ENCODE measurements at places on chromosomes 4 and X.

- DNase-seq: no peak
Observed at GRCh38 chr4:74754218-74754617, 40.1 kb downstream of the BTC start.

- DNase-seq: no peak
Observed at GRCh38 chr4:98746530-98746929, 88.1 kb upstream of the TSPAN5 start.

DNA sequence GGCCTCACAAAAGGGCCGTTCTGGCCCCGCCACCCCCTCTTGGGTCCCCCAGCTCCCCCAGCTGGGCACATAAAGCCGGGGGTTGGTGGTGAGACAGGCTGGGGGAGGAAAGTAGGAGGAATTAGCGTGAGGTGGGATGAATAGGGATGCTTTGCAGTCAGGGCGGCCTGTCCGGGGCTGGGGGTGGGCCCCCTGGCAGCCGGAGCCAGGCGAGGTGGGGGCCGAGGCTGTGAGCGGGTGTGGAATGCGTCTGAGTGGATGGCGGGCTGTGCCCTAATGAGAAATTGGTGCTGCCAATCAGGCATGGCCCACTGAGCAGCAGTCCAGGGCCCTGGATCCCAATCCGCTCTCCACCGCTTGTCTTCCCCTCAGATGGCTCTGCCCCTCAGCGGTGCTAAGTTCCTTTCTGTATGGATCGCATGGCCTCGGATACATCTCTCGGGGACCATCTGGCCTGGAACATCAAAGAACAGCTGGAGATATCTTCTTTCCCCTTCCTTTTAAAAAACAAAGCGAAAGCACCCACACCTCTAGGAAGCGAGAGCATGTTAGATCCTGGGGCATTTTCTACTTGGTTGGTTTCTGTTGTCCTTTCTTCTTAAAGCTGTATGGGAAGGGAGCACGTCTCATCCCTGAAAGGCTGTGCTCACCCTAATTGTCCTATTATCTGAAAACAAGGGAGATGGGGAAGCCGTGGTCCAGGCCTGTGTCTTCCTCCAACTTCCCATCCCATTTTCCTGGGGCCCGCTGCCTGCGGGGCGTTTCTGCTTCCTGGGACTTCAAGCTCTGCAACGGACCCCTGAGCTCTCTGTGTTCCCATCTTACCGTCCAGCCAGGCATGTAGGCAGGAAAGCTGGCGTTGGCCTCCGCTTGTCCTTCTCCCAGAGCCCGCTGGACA, 106.9 kb downstream of the SORCS2 start:
- no peak for DNase-seq

GRCh38 chrX:79412972-79413371, 45.8 kb upstream of the ITM2A start:
- no peak for DNase-seq

- DNase-seq: no peak
Observed at GRCh38 chrX:149758068-149758714, 15.7 kb upstream of the HSFX1 start.

DNA sequence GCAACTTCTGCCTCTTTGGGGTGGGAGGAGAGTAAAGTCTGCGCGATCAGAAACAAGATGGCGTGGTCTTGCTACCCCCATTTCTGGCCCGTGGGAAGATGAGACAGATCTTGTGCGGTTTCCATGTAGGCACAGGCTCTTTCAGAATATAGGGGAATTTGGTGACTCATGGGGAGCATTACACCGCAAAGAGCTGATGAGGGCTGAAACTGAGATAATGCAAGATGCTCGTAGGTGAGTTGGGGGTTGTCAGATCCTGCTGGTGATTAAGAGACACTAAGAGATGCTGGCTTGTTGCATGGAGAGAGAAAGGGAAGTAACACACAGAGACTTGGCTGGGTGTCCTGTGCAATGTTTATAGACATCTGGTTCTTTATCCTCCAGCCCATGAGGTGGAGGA, 1.5 kb downstream of the EVC start:
- no peak for DNase-seq

DNA sequence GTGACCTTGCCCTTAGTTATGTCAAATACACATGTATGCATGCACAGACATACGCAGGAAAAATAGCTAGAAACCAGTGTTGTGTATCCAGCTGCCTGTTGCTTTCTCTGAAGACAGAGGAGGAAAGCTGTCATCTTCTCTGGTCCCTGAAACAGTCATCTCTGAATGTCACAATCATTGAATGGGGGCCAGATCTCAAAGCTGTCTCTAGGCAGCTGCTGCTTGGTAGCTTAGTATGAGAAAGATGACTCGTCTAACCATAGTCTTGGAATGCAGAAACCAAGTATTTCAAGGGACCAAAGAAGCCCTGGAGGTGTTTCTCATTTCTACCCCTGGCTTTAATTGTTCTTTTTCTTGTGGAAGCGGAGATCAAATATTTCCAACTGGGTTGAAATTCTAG, 4.0 kb downstream of the GRIA3 start:
- no peak for DNase-seq

- DNase-seq: peak; percentile 96
Observed at GRCh38 chr4:183444214-183445096, at the start of gene CDKN2AIP. Gene CDKN2AIP (plus strand): TSS chr4:183444636. CDS start chr4:183444798, 162 bp downstream.

DNA sequence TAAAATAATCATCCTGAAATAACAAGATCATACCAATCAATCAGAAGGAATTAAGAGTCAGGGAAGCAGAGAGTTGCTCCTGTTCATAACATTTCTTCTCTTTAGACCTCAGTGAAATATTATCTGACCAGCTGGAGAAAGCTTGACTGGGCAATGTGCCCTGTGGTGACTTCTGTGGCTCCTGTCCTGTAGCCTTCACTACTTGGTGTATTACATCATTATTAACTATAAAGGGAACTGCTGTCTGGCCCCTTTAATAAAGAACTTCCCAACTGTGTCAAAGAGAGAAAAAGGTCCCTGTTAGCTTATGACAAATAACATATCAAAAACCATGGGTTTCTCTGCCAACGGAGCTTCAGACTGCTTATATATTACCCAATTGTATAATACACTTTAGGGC, 18.0 kb downstream of the OPHN1 start:
- DNase-seq: peak; percentile 48

GRCh38 chrX:99798936-99799335, 611.1 kb downstream of the PCDH19 start:
- no peak for DNase-seq

DNA sequence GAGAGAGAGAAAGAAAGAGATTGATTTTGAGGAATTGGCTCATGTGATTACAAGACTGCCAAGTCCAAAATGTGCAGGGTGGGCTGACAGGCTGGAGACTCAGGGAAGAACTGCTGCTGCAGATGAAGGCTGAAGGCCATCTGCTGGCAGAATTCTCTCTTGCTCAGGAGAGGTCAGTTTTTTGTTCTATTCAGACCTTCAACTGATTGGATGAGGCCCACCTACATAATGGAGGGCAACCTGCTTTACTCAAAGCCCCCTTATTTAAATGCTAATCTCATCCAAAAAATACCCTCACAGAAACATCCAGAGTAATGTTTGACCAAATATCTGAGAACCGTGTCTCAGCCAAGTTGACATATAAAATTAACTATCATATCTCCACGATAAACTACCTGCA, 38.2 kb upstream of the MAMLD1 start:
- DNase-seq: no peak

DNA sequence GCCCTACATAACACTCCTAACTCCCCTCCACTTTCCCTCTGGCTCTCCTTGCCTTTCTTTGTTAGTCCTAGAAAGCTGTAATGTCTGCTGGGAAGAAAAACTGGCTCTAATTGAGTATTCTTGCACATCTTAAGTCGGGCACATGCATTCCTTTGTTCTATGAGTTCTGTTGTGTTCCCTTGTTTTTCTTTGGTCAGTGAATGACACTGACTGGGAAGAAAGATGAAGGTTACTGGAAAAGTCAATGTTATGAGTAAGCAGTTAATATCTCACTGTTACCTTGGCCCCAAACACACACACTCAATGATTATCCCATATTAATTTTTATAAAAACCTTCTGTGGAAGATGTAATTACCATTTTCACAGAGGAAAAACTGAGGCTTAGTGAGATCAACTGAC, 215.9 kb downstream of the SOWAHB start:
- DNase-seq: no peak

GRCh38 chrX:14865201-14865600, 7.7 kb downstream of the FANCB start:
- no peak for DNase-seq

- no peak for DNase-seq
Observed at GRCh38 chrX:8297766-8298165, 126.7 kb upstream of the VCX2 start.

DNA sequence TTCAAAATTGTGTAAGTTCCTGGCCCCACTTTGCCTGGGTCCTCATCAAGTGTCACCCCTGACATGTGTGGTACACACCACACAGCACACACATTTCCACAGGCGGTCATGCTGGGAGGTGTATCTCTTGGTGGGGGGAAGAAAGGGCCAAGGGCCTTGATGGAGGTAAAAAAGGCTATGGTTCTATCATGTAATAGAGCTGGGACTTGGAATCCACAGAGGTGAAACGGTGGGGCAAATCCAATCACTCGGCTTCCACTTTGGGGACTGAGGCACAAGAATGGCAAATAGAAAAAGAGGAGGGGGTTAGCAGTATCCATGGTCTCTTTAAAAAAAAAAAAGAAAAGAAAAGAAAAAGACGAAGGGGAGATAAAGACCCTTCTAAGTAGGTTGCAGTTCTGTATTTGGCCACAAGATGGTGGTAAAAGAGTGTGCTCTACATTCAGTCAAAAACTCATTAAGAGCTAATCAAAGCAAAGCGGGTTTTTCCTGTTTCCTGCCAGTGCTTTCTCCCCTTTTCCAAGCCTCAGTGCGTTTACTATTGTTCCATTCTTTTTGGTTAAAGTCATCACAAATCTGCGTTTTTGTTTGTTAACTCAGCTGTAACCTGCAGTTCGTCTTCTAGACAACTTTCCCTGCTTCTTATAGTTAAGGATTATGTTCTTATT, 37.0 kb upstream of the ATP6AP2 start:
- DNase-seq: no peak

- DNase-seq: no peak
Observed at GRCh38 chr4:158667651-158668198, 4.0 kb downstream of the C4orf46 start.

GRCh38 chr4:165175879-165176278, 31.5 kb upstream of the KLHL2 start:
- DNase-seq: no peak

DNA sequence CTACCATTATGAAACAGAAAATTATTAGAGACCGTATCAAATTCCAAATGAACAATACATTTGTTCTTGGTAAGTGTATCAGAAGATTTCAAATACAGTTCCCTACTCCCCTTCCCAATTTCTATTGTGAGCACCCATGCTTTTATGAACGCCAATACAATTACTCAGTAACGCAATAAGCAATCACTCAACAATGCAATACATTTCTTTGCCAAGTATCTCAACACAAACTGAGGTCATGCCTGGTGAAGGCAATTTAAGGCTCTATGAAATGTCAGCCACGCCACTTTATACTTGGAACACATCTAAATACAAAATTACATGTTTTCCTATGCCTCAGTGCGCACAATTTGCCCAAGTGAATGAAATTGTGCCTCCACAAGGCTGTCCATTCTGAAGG, 712 bp downstream of the PNPLA4 start:
- no peak for DNase-seq

DNA sequence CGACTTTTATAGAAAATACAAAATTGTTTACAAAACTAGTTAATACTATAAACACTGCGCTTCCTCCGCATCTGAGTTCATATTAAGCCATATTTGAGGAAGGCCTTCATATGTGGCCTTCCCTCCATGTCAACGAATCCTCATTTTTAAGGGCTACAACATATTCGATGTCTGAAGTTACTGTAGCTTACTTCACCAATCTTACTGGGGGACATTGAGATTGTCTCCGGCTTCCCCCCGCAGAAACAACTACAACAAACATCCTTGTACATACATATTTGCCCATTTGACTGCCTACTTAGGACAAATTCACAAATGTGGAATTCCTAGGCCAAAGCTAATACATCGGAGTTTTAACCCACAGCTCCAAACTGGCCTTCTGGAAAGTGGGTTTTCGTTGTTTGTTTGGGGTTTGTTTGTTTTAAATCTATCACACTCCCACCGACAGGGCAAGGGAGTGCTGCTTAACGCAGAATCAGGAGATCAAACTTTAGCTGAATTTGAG, 581 bp upstream of the FAM114A1 start:
- no peak for DNase-seq

DNA sequence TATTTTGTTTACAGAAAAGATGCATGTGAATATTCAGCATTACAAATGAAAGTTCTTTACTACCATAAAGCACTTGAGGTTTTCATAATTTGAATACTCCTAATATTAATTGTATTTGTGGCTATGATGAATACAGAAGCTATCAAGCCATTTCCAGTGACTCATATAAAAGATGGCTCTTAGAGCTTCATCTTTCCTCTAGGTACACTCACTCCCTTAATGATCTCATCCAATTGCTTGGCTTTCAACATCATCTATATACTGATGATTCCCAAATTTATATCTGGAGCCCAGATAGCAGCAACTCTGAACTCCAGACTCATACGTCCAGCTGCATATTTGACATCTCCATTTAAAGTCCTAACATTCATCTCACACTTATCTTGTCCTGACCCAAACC, 183.4 kb upstream of the FAM241A start:
- no peak for DNase-seq

GRCh38 chr4:4689694-4690440, 148.0 kb upstream of the STX18 start:
- DNase-seq: no peak

All from right hindlimb (tissue), 1 donor.